Activated naive CD8-positive, alpha-beta T cell treated with anti-CD3 and anti-CD28 coated beads, Interleukin-2, amount 10 ng/mL, durations not matched to agents 7 days and 5 days (primary cell): ENCODE measurements at places on chromosomes 16 and 17. TPM values are rescaled to one million over a fixed set of nuclear protein-coding genes. Genes with fewer than 3 reads are reported as not detected.
A peak's percentile ranks its signal among the peaks of the same experiment; 100 is the strongest.

Gene ARHGAP23
- 0.11 TPM for total RNA-seq

Gene CD68
- 33.9 TPM for total RNA-seq

Gene ADAM11
- 0.55 TPM for total RNA-seq

DNA sequence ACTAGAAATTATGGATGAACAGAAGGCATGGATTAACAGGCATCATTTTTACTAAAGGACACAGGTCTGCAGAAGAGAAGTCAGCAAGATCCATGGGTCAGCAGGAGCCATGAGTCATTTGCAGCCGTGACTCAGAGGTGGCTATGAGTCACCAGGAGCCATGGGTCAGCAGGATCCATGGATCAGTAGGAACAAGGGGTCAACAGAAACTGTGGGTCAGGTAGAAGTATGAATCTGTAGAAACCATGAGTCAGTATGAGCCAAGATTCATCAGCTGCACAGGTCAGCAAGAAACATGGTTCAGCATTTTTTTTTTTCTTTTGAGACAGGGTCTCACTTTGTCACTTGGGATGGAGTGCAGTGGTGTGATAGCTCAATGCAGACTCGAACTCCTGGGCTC lies 58.2 kb upstream of the HS3ST4 start:
- no peak for DNase-seq

- peak; percentile 66 for DNase-seq
Measured at GRCh38 chr16:57530104-57530521, 6.3 kb downstream of the CCDC102A start.

DNA sequence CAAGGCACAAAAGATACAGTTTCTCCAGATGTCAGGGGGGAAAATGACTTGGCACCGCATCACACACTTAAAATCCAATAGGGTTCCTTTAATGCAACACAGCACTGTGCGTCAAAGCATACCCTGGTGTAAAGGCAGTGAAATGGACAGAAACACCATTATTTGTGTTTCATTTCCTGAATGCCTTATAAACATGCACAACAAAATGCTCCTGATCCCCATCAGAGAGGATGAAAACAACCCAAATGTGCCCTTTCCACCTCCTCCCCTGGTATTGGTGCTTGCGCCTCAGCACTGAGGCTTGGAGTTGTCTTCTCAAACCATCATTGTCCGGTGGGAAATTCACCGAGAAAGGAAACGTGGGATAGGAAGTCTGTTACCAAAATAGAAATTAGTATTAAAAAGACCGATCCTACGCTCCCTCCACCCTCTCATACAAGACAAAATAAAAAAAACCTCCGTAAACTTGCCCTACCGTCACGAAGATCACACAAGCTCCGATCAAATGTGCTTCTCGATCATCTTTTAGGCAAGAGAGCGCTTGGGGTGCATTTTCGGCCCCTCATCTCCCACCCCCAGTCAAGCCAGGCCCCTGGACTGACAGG lies 722 bp downstream of the CDC27 start:
- DNase-seq: no peak

- DNase-seq: no peak
Measured at GRCh38 chr17:9934331-9934730, 29.3 kb upstream of the RCVRN start.
